ENCODE measurements at places on chromosomes 7 and 10.

- DNase-seq = no peak
These were observed 127.2 kb downstream of the SLIT1 start for GRCh38 chr10:97058521-97058920.

GRCh38 chr7:3722396-3722922, 421.4 kb downstream of the SDK1 start:
- no peak for DNase-seq

DNA sequence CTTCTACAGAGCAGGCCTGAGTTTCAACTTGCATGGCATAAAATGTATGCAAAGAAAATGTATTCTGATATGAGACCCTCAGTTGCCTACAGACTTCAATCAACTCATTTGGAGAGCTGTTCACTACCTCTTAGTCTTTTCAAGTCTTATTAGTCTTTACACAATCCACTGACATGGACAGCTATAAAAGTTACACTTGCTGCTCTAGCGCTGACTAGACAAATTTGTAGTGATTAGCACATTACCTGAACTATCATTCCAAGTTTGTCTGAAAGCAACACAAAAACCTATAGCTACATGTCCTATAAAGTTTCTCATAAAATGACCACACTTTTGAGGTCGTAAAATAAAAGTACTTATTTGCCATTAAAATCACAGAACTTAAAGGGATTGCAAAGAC, 83.9 kb downstream of the PARD3 start:
- DNase-seq = no peak

DNA sequence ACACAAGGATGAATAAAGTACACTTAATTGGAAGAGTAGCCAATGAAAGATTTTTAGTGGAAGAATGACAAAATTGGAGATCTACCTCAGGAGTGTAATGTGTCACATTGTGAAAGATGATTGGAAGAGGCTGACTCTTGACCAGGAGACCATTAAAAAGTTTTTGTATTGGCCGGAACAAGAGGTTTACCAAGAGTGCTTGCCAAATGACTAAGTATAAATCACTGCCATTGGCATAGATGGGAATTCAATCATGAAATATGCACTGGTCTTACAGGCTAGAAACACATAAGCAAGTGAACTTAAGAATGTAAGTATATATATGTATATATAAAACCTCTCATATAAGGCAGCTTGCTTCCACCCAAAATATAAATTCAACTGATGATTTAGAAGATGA, 58.7 kb upstream of the TFEC start:
- DNase-seq = no peak

- DNase-seq = no peak
These were observed 68.9 kb upstream of the CARD11 start for GRCh38 chr7:3112479-3113134.

GRCh38 chr7:99384523-99384922, 10.0 kb downstream of the ARPC1B start:
- no peak for DNase-seq

- no peak for DNase-seq
These were observed 22.5 kb downstream of the ARL4A start for GRCh38 chr7:12709726-12710502.

DNA sequence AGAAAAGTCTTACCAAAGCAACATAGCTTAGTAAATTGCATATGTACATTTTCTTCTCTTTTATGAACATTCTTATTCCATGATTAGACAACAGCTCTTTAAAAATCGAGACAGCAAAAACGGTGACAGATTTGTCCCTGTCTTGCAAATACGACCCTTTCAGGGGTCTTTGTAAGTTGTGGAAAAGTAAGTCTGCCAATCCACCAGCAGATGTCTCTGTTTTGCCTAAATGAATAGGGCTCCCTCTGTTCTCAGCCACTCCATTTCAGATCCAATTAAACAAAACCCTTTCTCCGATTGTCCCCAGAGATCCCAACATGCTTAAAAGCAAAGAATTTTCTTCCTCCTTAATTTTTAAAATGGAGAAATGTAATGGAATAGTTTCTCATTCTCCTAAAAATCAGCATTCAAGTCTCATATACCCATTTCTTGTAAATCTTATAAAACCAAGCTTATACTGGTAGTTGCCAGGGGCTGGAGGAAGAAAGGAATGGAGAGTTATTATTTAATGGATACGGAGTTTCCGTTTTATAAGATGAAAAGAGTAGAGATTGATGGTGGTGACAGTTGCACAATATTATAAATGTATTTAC, 61.0 kb upstream of the NFE2L3 start:
- peak; percentile 41 for DNase-seq

GRCh38 chr7:40918701-40919271, 784.0 kb downstream of the SUGCT start:
- peak; percentile 34 for DNase-seq

GRCh38 chr10:111338805-111339204, 262.0 kb downstream of the ADRA2A start:
- no peak for DNase-seq

- DNase-seq = no peak
These were observed 47.9 kb upstream of the SLC35B4 start for GRCh38 chr7:134364619-134365037.

GRCh38 chr10:19209319-19209718, 160.7 kb downstream of the MALRD1 start:
- DNase-seq = no peak

GRCh38 chr10:761376-761775, 71.9 kb upstream of the DIP2C start:
- no peak for DNase-seq

- no peak for DNase-seq
These were observed 218.6 kb downstream of the THSD7A start for GRCh38 chr7:11613292-11613930.

GRCh38 chr7:24573554-24574338, 494 bp downstream of the PALS2 start:
- DNase-seq = no peak

GRCh38 chr7:30503274-30504212, 1.1 kb downstream of the GGCT start:
- DNase-seq = no peak

- no peak for DNase-seq
These were observed 41.4 kb upstream of the BET1 start for GRCh38 chr7:94045581-94045980.

DNA sequence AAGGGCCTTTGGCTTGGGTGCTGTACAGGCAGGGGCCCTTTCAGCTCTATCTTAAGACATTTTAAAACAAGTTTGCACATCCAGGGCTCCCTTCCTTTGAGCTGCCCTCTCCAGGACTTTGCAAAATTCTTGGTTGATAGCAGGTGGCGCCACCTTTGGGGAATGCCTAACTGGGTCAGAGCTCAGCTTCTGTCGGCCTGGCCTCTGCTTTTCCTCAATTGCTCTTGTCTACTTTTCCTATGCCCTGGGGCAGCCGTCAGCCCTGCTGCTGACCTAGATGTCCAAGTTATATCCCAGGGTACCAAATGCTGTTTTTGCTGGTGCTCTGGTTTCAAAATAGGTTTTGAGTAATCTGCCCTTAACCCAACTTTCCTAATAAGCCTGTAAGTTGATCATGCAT, 65.8 kb downstream of the APBB1IP start:
- DNase-seq = no peak

DNA sequence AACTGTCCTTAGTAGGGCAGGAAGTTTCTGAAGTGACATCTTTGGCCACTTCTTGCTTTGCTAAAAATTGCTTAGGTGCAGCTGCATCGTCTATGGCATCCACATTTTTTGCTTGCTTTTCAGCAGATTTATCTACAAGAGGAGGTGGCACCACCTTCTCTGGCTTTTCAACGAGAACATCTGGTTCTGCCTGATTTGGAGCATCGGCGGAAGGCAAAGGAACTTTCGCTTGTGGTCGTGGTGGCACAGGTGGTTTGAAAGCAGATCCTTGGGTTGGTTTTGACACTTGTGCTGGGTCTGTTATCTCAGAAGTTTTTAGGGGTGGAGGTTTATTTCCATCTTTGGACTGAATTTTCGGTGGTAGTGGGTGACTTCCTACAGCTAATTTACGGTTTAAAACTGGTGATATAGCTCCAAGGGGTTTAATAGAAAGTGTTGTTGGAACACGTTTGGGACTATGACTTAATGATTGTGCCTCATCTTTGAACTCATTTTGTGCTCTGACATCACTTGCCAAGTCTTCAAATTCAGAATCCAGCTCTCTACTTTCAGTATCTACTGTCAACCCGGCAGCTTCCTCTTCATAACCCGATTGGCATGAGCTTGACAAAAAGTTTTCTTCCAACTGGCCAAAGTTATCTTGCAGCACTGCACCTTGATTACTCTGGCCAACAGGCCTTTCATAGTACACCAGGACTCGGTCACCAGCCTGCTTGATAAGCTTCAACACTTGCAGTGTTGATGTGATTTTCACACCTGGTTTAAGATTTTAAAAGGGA, 44.0 kb downstream of the SLC18A2 start:
- no peak for DNase-seq

DNA sequence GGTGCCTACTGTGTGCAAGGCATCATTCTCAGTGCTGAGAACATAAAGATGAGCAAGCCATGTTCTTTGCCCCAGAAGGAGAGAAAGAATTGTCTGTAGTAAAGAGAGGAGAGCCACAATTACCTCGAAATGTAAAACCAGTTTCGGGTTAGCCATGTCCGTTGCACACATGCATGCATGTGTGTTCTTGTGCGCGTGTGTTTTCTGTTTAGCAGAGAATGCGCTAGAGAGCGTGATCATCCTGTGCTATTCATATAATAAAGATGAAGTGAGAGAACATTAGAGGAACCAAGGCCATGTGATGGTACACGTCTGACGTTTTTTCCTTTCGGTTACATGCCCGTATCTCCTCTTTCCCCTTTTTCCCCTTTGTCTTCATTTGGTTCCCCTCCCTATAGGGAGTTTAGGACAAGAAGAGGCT, 158.2 kb downstream of the CELF2 start:
- no peak for DNase-seq

- DNase-seq = no peak
These were observed 231.4 kb downstream of the DNAJB6 start for GRCh38 chr7:157568106-157568769.

DNA sequence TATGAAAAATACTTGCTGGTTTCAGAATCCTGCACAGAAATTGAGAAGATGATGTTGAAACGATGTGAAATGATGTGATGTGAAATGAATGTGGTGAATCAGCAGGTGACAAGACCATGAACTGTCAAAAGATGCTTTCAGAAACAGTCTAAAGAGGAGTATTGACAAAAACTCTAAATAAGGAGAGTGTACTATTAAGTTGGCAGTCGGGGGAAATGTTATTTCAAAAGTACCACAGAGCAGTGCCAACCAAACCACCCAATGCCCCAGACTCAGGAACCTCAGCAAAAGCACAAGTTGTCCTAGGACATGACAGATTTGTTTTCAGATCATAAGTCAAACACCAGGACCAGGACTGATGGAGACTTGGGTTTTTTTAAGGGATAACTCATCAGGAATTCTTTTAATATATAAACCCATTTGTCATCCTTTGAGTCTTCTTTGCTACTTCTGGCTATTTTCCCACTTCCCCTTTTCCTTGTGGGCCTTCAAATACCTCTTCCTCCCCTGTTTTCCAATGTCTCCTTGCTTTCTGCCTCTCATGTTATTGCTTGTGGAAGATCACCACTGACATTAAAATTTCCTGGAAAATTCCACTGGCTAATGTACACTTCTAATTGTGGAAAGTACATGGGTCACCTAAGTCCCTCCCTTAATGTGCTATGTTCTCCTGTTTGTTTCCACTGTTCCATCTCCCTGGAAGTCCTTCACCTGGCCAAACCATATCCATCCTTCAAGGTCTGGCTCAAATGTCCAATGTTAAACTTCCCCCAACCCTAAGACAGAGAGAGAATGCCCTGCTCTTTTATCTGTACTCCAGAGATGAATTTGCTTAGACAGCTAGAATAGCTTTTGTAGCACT, 10.2 kb upstream of the PPP1R3C start:
- DNase-seq = no peak

DNA sequence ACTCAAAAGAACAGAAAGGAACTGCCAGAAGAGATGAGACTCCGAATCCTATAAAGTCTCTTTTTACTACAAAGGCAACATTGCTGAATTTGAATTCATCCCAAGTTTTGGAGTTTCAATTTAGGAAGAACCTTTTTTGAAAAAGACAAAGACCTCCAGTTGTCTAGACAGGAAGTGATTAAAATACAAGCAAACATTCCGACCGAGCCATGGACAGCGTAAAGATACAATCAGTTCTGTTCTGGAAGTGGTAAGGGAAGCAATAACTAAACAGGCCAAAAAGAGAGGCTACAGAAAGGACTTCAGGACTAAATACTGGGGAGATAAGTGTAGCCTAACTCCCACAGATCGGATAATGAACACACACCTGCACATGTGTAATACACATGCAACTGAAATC, 101.0 kb downstream of the SMURF1 start:
- DNase-seq = no peak

DNA sequence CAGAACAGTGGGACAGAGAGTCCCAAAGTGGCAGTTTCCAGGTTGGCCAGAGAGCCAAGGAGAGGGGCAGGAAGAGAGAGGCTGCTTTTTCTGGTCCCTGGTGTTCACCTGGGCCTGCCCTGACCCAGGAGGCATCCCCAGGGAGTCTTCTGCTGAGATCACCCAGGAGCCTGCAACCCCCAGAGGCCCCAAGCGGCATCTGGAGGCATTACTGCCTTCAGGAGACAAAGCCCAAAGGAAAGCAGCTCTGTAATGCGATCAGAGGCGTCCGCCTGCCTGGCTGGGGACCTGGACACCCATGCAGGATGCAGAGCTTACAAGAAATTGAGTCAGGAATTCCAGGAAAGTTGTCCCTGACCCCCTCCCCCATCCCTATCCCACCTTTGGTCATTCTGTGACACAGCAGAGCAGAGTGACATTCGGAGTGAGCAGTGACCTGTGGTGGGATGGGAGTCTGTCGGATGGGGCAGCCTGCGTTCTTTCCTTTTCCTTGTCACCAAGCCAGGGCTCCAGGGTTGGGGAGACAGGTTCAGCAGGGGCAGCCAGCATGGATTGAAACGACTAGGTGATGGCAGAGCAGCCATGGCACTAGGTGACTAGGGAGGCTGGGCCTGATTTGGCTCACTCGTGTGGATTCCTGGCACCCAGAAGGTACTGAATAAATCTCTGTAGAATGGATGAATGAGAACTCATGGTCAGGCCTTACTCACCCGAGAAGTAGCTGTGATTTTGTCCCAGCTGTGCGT, 10.4 kb downstream of the UNC5B start:
- DNase-seq = no peak

GRCh38 chr10:101967713-101968112, 88.3 kb downstream of the ARMH3 start:
- DNase-seq = no peak

DNA sequence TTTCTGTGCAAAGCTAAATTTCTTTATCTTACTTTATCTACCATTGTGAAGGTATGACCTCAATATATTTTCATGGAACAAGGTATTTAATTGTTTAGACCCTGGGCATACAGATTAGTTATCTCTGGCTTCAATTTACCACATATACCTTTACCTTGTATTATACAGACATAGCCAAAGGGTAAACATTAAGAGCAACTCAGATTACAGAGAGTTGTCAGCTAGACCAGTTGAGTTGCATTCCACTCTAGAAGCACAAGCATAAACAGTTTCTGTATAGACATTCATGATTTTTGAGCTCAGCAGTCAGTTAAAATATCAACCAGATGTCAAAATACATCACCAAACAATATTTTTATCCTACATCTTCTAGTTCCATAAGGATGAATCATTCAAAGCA, 857.3 kb upstream of the ZWINT start:
- no peak for DNase-seq

Data from AG09319 (cell line).